ENCODE measurements at places on chromosomes 4 and X.
A peak's percentile ranks its signal among the peaks of the same experiment; 100 is the strongest.

DNA sequence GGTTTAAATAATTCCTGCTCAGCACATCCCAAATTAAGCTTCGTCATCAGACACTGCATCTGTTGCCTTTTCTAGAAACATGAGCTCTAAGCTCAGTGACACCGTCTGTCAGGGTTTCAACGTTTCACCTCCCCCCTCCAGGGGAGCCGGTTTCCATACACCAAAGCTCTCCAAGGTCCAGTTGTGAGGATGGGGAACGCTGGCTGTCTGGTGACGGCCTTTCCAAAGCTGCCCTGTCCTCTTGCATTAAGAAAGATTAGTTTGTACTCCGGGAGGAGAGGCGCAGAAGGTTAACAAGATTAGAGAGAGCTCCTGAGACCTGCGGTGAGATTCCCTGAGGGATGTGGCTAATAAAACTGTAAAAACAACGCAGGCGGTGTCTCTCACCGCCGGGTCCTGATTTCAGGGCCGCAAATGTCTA, 43.2 kb downstream of the ASMT start:
- DNase-seq = no peak

GRCh38 chr4:55866973-55867574, 13.6 kb downstream of the EXOC1 start:
- DNase-seq = peak; percentile 18

DNA sequence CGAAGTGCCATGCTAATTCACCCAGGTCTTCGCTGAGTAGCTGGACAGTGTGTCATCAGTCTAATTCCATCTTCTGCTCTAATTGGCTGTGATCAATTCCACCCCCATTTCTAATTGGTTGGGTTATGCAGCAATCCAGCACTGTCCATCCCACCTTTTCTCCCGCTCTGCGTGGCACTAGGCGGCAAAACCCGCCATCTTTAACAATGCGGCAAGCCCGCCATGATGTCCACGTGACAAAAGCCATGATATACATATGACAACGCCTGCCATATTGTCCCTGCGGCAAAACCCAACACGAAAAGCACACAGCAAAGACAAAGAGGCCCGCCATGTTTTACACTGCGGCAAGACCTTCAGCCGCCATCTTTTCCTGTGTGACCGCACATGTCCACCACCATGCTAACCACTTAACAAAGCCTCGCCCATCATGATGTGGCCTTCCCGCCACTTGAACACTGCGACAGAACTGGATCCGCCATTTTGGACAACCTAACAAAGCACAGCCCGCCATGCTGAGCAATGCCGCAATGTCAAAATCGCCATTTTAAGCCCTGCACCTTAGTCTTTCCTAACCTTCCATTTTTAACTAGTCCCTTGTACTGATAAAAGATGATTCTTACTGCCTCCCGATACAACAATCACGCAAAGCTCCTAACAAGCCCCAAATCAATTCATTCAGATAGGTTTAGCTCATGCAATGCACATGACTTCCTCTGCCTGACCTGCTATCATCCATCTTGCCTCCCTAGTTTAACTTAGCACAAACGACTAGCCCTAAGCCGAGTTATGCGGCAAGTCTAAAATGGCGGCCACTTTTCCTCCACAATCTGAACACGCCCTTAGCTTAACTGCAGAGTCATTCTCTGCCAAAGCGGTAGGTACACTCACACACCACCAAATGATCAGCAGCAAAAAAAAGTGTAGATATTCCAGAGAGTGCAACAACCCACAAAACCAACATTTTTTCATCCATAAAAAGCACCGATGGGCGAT, 288.3 kb downstream of the CHIC1 start:
- DNase-seq = no peak

- no peak for DNase-seq
These were observed 67.2 kb downstream of the ANK2 start for GRCh38 chr4:113116414-113117357.

- DNase-seq = no peak
These were observed 133.6 kb upstream of the ARHGEF9 start for GRCh38 chrX:63918611-63919010.

DNA sequence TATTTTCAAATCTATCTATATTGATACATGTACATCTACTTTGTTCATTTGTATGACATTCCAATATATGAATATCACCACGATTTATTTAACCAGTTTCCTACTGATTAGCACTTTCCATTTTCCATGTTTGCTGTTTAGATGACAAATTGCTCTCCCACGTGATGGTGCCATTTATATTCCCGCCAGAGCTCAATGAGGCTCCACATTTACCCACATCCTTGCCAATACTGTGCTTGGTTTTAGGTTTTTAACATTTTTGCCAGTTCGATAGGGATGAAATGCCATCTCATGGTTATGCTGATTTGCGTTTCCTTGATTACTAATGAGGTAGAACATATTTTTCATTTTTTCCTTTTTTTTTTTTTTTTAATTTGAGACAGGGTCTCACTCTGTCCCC, 86.7 kb upstream of the TRIM2 start:
- DNase-seq = no peak

DNA sequence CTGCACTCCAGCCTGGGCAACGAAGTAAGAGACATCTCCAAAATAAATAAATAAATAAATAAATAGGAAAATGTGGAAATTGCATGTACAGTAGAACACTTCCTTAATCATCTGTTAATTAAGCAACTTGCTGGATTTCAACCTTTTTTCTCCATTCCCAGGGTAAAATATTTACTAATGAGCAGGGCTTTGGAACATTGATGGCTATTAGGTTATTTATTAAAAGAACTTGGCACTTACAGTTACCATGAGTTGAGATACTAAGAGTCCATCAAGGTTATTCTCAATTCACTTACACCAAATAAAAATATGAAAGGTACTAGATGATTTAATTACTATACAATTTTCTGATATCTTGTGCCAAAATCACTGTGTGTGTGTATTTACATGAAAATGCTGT, 607.1 kb downstream of the PCDH18 start:
- DNase-seq = no peak

- DNase-seq = no peak
These were observed 229.3 kb downstream of the ANKRD50 start for GRCh38 chr4:124483048-124483906.

GRCh38 chrX:39813631-39814277, 284.0 kb downstream of the BCOR start:
- DNase-seq = no peak

DNA sequence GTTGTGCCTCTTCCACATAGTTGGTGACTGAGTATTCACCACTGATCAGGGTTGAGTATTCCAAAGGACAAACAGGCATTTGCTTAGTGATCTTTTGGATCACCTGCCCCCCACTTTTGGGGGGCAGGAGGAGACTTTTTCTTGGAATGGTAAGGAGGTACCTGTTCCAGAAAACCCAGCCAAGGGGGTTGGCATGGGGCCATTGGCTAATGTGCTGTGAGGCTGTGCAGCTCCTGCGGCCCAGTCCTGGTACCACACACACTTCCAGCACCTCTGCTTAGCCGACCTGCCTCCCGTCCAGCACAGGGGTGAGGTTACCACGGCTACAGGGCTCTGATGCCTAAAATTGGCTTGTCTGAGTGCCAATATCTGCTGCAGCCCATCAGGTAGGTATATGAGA, 40.1 kb upstream of the MGST2 start:
- DNase-seq = no peak

GRCh38 chr4:20418861-20419451, 167.3 kb downstream of the SLIT2 start:
- no peak for DNase-seq

DNA sequence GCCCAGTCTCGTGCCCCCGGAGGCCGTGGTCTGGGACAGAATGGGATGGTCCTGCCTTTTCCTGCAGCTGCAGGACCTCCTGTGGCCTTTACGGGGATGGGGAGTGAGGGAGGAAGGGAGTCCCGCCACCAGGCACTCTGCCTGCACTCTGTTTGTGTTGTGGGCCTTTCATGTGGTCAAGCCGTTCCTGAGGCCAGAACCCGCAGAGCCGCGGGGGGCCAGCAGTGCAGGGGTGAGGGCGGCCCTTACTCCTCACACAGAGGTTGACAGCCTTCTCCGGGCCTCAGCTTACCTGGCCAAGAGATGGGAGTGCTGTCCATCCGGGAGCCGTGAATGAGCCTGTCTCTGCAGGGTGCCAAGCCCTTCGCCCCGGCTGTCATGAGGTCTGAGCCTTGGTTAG, 230.7 kb downstream of the AFAP1 start:
- DNase-seq = no peak

DNA sequence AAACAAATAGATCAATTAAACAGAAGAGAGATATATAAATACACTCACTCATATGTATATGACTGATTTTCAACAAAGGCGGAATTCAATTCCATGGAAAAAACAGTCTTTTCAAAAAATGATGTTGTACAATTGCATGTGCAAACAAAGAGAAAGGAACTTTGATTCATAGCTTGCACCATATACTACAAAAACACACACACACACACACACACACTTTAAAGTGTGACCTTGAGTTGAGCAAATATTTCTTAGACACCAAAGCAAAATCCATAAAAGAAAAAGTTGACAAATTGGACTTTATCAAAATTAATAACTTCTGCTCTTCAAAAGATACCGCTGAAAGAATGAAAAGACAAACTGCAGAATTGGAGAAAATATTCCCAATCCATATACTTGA, 168.8 kb downstream of the EVC2 start:
- no peak for DNase-seq

DNA sequence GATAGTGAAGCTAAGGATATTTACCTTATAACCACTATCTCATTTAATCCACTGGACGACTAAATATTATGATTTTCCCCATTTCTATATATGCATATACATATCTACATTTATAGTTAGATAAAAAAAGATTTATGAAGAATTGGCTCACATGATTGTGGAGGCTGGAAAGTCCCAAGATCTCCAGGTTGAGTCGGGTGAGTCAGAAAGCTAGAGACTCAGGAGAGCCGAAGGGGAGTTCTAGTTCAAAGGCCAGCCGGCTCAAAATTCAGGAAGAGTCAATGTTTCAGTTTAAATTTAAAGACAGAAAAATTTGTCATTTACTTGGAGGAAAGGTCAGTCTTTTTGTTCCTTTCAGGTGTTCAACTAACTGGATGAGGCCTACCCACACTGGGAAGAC, 158.2 kb upstream of the CPEB2 start:
- DNase-seq = no peak

DNA sequence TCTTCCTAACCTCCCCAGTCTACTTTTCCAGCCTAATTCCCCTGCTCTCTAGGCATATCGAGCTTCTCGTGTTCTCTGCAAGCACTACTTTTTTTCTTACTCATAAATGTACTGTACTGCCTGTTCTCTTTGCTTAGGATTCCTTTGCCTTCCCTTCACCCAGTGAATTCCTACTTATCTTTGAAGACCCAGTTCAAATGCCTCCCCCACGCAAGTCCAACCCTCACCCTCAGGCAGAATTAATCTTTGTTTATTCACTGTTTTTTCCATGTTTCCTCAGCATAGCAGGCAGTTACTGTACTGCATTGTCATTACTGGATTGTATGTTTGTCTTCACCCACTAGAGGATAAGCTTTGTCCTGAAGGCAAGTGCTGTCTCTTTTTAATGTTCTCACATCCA, 287.7 kb downstream of the BMPR1B start:
- no peak for DNase-seq

- no peak for DNase-seq
These were observed 233.8 kb downstream of the FSTL5 start for GRCh38 chr4:161929956-161930355.

DNA sequence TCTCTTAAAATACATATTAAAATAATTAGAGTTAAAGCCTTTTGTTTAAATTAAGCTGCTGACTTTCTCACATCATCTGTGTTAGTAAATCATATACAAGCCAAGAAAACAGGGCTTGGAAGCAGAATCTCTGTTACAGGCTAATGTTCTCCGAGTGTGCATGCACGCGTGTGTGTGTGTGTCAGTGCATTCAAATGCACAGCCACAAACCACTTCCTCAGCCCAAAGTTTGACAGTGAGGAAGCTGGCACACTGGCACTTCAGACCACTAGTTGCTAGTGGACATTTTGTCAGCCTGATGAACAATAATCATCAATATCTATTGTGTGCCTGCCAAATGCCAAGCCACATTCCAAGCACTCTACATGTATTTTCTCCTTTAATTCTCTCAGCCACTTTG, 5.6 kb downstream of the MAOB start:
- no peak for DNase-seq

GRCh38 chrX:69158166-69158980, 6.9 kb downstream of the PJA1 start:
- DNase-seq = peak; percentile 5

- no peak for DNase-seq
These were observed 304.7 kb upstream of the FTHL17 start for GRCh38 chrX:31376408-31377022.

DNA sequence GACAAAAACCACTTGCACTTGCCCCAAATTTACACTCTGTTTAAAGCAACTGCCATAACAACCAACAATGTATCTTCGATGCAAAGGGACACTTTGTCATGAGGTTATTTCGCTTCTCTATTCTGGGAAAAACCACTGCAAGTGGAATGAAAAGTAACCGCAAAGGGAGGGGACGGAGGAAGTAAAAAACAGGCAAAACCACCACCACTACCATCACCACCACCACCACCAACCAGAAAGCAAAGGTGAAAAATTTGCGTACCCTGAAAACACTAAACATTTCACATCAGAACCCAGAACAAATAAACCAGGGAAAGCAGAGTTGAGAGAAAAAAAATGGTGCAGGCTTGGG, 1.2 kb upstream of the N4BP2 start:
- peak; percentile 21 for DNase-seq

- DNase-seq = no peak
These were observed 57.8 kb upstream of the NKX1-1 start for GRCh38 chr4:1463927-1464540.

- DNase-seq = no peak
These were observed 205.9 kb upstream of the GALNT7 start for GRCh38 chr4:172962564-172963353.

GRCh38 chr4:148868191-148868590, 426.0 kb upstream of the NR3C2 start:
- DNase-seq = no peak

DNA sequence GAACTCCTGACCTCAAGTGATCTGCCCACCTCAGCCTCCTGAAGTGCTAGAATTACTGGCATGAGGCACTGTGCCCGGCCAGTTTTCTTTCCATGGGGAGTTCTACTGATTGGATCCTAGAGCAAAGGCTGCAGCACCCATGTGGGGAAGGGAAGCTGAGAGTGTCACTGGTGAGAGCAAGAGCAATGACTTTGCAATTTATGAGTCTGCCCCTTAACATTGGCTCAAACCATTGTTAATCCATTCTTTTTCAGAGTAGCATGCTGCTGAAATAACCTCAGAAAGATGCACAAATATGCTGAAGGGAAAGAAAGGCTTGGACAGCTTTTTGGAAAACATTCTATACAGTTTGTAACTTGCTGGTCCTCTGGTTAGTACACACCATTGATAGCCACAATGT, 116.4 kb upstream of the PPARGC1A start:
- DNase-seq = no peak

- no peak for DNase-seq
These were observed 12.7 kb downstream of the TSR2 start for GRCh38 chrX:54452920-54453319.

GRCh38 chr4:52051615-52052474, 741 bp downstream of the SPATA18 start:
- no peak for DNase-seq

DNA sequence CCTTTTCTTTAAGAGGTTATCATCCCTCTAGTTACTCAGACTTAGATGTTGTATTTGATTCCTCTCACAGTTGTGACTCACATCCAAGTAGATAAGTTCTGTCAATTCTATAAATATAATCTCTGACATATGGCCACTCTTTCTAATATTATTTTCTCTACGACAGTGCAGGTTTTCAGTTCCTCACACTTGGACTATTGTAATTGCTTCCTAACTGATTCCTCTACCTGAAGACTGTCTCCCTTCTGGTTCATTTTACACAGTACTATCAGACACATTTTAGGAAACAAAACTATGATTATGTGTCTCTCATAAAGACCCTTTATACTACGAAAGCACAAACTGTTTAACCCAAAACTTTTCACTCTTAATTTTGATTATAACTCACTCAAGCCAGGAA, 31.3 kb upstream of the GNRHR start:
- no peak for DNase-seq
